ENCODE measurements at places on chromosomes 5 and 9.
A peak's percentile ranks its signal among the peaks of the same experiment; 100 is the strongest.

- DNase-seq = peak; percentile 75
These were observed 61.3 kb downstream of the SECISBP2 start for GRCh38 chr9:89379508-89380115.

GRCh38 chr9:36888551-36888950 lies 145.5 kb downstream of the PAX5 start:
- DNase-seq = no peak

DNA sequence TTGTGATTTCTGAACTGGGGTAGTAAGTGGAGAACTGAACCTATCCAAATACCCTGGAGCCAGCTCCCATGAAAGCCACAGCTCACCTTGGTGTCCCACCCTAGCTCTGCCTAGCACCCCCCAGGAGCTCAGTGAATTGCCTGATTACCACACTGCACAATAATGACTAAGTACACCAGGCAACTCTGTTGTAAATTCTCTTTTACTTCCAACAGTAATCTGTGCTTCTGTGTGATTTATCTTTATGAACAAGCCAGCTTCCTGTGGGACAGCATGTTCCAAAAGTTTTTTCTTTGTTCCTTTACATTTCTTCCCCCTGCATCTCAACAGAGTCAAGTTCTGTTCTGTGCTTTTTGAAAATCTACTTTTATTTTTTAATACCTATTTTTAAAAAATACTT lies 22.1 kb upstream of the GRPEL2 start:
- no peak for DNase-seq

DNA sequence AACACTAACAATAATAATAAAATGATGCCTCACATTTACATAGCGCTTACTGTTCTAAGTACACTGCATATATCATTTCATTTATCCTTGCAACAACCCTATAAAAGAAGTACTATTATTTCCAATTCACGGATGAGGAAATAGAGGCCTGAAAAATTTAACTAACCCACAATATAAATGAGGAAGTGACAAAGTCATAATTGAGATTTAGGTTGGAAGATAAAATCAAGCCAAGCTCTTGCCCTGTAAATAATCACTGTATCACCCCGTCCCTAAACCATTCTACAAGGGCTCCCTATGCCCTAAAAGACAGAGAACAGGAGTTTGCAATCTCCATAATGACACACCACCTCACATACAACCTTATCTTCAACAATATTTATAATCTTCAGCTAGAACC lies 49.6 kb downstream of the STRBP start:
- DNase-seq = no peak

- no peak for DNase-seq
These were observed 45.8 kb downstream of the THOC3 start for GRCh38 chr5:175922192-175922885.

DNA sequence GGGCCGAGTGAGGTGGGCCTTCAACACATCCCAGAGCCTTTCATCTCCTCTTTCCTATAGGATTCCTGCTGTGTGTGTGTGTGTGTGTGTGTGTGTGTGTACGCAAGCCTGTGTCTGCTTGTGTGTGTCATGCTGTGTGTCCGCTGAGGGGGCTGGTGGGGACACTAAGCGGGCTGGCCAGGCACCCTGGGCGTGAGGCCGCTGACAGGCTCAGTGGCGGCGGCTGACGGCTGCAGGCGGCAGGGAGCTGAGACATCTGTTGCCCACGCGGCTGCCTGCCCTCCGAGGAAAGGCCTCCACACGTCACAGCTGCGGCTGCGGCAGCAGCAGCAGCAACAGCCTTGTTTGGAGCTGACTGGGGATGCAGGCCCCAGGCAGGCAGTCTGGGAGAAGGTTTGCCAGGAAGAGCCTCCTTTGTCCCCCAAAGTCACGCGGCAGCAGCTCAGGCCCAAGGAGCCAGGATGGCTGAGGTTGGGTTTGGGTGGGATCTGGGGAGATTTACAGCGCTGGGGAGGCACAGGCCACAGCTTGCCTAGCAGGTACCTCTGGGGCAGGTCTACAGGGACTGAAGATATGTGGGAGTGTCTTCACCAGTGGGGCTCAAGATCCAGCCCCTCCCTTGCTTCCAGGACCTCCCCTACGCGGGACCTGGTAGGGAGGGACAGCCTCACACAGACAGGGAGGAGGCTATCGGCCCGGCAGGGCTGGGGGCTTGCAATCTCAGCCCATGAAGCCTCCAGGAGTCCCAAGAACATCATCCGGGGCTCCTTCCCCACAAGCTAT lies 1.8 kb downstream of the PDLIM4 start:
- DNase-seq = no peak

GRCh38 chr5:1511651-1512540 lies 11.9 kb downstream of the LPCAT1 start:
- DNase-seq = no peak

- DNase-seq = no peak
These were observed 16.0 kb upstream of the SLC22A4 start for GRCh38 chr5:132277971-132278853.

- no peak for DNase-seq
These were observed 201.3 kb upstream of the PUM3 start for GRCh38 chr9:3045153-3045552.

DNA sequence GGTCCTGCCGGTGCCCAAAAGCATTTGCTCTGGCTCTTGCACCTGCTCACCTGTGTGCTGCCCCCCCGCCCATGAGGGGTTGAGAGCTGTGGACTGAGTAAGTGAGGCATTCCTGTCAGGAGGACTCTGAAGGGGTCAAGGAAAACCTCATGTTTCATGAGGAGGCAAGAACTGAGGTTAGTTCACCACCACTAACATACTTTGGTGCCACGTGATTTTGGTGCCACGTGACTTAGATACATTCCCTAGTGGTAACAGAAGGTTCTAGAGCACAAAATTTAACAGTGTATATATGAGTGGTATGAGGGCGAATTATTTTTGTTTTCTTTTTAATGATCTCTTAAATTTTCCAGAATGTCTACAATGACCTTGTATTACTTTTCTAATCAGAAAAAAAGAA lies 6.3 kb upstream of the IL12B start:
- DNase-seq = no peak

GRCh38 chr5:112417931-112418658 lies 982 bp downstream of the EPB41L4A start:
- DNase-seq = no peak

- DNase-seq = no peak
These were observed 2.7 kb downstream of the PTGES start for GRCh38 chr9:129750013-129750638.

DNA sequence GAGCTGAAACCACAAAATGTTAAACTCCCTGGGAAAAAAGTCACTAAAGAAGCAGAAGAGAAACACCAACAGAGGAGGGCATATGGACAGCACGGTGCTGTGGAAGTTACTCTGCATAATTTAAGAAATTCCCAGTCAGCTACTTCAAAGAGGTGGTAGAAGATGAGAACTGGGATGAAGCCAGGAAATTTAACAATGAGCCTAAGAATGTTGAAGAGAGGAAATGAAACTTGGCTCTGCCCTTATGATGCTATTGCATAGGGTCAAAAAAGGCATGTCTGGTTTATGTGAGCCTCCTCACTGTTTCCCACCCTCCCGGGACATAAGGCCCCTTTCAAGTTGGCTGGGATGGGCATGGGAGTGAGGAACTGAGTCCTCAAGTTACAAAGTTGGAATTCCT lies 25.4 kb upstream of the SNX18 start:
- no peak for DNase-seq

- no peak for DNase-seq
These were observed 159.3 kb downstream of the NR3C1 start for GRCh38 chr5:143244000-143244736.

- no peak for DNase-seq
These were observed 158.5 kb downstream of the RGS3 start for GRCh38 chr9:113621980-113622379.

GRCh38 chr5:56460681-56461191 lies 227.6 kb upstream of the ANKRD55 start:
- no peak for DNase-seq

- DNase-seq = peak; percentile 35
These were observed 3.5 kb downstream of the USP20 start for GRCh38 chr9:129838707-129839259.

DNA sequence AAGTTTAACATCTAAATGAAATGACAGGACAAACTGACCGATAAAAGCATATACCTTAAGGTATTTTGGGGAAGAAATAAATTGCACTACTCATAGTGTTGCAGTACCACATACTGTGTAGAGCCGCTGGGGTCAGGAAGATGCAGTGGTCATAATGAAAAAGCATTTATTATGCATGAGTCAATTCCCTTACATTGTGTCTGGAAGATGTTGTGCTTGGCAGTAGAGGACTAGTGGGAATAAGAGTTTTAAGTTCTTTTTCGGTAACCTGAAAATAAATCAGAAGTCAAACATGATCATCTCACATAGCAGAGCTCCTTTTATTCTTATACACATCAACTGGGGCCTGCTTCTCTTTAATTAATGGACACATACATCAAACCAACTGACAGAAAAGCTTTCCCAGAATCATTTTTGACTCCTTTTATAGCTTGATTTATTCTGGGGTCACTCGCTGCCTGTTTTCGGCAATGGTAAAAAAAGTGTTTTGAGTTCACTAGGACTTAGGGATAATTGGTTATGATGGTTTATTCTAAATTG lies 262.5 kb upstream of the CHD1 start:
- no peak for DNase-seq

DNA sequence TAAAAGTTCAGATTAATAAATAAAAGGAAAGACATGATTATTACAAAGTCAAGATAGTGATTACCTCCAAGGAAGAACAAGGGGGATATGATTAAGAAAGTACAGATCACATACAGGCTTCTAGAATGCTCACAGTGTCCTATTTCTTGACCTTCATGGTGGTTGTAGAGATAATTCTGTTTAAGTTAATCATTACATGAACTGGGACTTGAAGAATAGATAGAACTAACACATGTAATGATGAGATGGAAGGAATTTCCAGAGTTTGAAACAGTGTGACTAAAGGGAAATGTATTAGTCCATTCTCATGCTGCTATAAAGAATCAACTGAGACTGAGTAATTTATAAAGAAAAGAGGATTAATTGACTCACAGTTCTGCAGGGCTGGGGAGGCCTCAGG lies 72.7 kb downstream of the LURAP1L start:
- no peak for DNase-seq

GRCh38 chr5:114319821-114320220 lies 42.0 kb upstream of the KCNN2 start:
- DNase-seq = no peak

- DNase-seq = no peak
These were observed 52.6 kb downstream of the CRB2 start for GRCh38 chr9:123408313-123409262.

- no peak for DNase-seq
These were observed 7.4 kb downstream of the ZDHHC11B start for GRCh38 chr5:776862-777711.
